ENCODE measurements at places on chromosomes 2 and 18.

- DNase-seq, result no peak
These were observed 119.1 kb upstream of the RND3 start for GRCh38 chr2:150606380-150607060.

DNA sequence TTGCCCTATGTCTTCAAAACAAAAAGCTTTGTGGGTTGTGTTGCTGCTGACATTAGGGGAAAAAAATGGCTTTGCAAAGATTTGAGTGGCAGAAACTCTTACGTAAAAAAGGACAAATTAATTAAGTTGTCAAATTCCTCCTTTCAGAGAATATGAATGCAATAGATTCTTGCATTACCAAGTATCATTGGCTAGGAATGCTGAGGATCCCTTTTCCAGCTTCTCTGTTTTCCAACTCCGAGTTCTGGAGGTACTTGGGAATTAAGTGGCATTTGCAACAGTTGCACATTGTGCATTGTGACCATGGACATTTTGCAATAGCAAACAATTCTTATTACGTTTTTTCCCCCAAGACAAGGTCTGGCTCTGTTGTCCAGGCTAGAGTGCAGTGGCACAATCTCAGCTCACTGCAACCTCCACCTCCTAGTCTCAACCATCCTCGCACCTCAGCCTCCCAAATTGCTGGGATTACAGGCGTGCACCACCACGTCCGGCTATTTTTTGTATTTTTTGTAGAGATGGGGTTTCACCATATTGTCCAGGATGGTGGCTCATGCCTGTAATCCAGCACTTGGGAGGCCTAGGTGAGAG, 29.9 kb upstream of the PPP1CB start:
- no peak for DNase-seq

DNA sequence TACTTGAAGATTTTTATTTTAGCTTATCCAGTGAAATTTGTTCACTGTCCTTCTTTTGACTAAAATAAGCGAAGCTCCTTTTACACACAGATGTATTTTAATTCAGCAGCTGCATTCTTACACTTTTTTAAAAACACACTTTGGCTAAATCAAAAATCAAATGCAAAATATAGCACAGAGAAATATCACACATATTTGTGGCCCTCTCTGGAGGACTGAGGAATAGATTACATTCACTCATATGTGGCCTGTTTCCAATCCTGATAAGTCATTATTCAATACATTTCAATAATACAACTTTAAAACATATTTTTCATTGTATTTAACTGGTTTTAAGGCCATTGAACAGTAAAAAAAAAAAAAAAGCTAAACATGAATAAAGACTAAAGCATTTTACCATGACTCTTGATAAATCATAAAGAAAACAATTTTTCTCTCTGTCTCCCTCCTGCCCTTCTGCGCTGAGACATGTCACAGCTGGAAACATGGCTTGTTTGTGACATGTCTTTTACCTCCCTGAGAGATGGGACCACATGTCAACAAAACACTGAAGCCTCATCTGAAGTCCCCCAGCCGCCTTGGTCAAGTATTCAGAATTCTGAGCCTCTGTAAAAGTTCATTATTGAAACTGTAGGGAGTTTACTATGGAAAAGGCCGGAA, 221.0 kb downstream of the ZNF407 start:
- DNase-seq, result no peak

DNA sequence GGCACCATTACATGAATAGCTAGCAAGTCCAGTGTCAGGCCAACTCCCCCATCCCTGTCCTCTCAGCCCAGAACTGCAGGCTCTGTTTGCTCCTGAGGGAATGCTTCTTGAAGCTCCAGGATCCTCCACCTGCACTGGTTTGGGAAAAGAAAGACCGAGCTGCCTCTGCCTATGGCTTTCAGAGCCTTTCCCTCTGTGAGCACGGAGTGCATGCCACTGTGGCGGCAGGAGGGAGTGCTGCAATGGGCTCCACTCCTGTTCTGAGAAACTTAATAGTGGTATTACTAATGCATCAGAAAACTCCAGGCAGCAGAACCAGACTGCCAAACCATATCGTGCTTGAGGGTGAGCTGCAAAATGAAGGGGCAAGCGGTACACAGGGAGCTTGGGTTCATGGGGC, 271.8 kb downstream of the SRBD1 start:
- no peak for DNase-seq

- peak; percentile 18 for DNase-seq
These were observed 1.1 kb downstream of the DNAJC27 start for GRCh38 chr2:24970483-24971285.

DNA sequence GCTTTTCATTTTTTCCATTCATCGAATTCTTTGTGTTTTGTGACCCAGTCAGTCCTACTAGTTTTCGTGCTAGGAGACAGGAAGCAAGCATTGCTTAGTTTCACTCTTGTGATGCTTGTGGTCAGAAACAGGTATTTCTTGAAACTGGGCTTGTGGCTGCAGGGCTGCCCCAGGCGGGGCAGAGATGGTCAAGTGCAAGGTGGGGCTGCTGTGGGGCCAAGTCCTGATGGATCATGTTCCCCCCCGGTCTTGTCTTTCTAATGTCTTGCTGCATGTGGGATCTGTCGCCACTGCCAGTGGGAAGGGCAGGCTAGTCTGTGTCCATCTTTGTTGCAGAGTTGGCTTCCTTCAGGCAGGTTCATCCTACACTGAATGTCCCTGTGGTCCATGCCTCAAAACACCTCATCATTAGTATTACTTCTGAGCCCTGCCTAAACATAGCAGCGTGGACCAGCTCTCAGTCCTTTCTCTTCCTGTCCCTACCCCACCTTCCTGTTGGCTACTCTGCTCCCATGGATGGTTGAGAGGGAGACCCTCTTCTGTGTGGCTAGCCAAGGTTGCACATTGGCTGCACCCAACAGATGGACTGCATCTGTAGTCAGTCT, 38.7 kb downstream of the INPP4A start:
- no peak for DNase-seq

- DNase-seq, result no peak
These were observed 771.2 kb upstream of the LINC00305 start for GRCh38 chr18:64919971-64920570.

GRCh38 chr2:146984014-146984413, 860.8 kb upstream of the ACVR2A start:
- no peak for DNase-seq

GRCh38 chr18:62341473-62341872, 16.4 kb downstream of the TNFRSF11A start:
- DNase-seq, result no peak

GRCh38 chr2:238505119-238505891, 78.6 kb downstream of the ASB1 start:
- DNase-seq, result no peak

GRCh38 chr2:31101701-31102100, 36.5 kb downstream of the GALNT14 start:
- DNase-seq, result no peak

- no peak for DNase-seq
These were observed 98.7 kb downstream of the TCF4 start for GRCh38 chr18:55489034-55489986.

DNA sequence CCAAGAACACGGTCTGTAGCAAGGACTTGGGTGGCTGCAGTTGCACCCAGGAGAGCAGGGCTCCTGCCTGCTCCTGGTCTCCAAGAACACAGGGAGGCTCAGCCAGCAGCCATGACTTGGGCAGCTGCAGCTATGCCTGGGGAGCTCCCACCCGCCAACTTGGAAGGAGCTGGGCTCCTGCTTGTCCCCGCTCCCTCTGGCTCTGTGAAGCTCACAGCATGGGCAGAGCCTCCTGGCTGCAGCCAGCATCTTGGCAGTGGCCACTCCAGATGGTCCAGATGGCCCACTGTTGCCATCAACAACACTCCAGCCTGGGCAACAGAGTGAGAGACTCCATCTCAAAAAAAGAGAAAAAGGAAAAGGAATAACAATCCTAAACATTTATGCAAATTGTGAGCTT, 5.2 kb downstream of the ZSCAN30 start:
- DNase-seq, result no peak

DNA sequence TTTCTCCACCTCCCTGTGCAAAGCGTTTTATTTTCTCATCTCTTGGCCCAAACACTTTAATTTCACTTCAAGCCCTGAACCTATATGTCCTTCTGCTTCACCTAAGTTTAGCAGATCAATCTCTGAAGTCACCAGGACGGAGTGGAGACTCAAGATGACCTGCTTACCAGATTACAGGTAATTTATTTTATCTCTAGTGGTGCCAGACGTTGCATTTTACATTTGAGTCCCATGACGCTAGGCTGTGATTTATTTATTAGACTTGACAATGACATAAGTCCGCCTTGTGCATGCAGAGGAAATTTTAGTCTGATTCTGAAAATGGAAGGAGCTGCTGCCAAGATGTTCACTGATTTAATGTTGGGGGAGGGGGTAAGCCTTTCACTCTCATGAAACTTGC, 73.9 kb downstream of the MRO start:
- DNase-seq, result no peak

DNA sequence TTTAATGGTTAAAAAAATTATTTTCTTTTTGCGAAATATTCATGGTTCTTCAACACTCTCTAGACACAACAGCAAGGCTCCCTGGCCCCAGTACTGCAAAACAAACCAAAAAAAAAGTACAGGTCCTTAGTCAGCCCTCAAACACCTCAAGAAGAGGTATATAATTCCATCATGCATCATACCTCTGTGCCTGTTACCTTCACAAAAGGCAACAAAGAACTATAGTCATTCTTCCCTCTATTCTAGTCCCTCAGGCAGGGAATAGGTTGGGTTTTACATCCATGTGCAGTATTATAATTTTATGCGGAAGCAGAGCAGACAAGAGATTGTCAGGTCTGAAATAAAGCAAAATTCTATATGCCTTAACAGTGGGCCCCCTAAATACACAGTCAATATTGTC, 8.5 kb downstream of the NFE2L2 start:
- no peak for DNase-seq

DNA sequence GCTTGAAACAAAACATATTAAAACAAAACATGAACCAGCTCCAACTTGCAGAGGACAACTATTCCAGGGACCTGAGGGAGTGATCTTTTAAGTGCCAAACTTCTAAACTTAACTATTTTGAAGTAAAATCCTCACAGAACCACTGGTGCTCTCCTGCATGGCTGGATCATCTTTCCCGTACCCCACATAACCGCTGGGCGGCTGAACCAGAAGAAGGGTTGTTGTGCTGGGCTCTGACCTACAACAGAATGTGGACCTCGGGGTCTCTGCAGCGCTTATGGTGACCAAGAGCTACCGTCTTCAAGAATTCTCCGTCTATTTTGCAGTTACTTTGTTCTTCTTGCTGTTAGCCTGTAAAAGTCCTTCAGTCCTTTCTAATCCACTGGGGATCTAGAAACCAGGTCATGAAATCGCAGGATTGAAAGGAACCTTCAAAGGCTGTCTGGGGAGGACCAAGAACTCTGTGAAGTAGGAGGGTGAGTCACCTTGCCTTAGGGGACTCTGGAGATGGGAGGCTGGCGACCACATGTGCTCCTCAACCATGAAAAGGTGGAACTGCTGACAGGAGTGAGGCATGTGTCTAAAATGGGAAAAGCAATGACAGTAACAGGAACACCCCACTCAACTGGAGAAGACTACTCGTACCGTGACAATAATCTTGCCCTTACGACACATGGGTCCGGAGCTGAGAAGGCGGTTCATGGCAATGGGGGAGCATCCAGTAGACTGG, 46.6 kb downstream of the HDLBP start:
- DNase-seq, result no peak

DNA sequence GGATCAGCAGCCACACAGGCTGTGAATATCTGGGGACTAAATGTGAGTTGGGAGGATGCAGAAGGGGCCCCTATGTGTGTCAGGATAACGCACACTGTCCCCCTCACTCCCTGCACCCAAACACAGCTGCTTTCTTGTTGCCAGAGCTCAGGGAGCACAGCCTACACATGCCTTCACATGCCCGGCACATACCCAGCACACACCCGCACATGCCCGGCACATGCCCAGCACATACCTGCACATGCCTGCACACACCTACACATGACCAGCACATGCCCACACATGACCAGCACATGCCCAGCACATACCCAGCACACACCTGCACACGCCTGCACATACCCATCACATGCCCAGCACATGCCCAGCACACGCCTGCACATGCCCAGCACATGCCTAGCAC, 75.6 kb downstream of the TPO start:
- no peak for DNase-seq

GRCh38 chr18:56812674-56813073, 161.5 kb downstream of the WDR7 start:
- DNase-seq, result no peak

DNA sequence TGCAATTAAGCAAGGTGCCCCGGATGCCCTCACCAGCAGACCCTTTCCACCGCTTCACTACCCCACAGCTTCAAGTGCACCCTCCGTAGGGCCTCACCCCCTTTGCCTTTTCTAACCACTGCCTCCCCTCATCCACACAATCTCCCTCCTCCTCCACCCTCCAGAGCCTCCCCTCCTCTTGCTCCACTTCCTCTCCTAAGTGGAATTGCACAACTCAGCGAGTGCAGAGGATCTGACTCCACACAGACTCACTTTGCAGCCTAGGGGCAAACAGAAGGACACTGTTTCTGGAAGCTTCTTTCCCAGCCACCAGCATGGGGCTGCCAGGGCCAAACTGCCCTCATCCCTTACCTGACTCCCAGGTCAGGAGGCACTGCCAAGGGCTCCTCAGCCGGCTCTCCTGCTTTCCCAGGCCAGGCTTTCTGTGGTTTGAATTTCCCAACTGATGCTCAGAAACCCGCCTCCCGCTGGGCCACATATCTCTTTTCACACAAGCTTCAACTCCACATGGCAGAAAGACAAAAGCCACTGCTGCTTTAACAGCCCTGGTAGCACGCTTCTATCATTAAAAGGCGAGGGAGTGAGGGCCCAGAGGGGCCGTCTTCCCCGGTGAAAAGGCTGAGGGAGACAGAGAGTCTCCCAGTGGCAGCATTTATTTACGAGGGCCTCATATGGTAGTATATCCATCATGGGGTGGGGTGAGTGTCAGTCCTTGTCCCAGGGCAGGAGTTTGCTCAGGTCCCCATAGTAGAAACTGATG, 74.7 kb upstream of the MGAT4A start:
- peak; percentile 23 for DNase-seq

DNA sequence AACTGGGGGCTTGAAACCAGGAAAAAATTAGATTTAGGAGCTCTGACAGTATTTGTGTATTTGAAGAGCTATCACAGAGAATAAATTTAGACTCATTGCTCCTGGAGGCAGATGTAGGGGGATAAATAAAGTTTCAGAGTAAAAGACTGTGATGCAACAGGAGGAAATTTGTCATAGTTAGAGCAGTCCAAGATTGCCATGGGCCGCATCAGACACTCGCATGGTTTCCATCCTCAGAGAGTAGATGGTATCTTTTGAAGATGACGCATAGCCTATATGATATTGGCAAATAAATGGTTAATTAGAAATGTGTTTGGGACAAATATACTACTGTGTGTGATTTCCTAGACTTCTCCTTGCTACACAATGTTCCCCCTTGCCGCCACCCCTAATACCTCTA, 170.5 kb downstream of the FTCDNL1 start:
- no peak for DNase-seq

GRCh38 chr2:238695538-238695937, 152.3 kb upstream of the TWIST2 start:
- no peak for DNase-seq

- DNase-seq, result no peak
These were observed 8.8 kb downstream of the NMUR1 start for GRCh38 chr2:231521443-231521842.
